ENCODE measurements at places on chromosomes 2 and 18. TPM values are rescaled to one million over a fixed set of nuclear protein-coding genes. Genes with fewer than 3 reads are reported as not detected.

C2orf74 gene
- total RNA-seq: 40.5 TPM

IAH1 gene
- total RNA-seq: 54.7 TPM

DNA sequence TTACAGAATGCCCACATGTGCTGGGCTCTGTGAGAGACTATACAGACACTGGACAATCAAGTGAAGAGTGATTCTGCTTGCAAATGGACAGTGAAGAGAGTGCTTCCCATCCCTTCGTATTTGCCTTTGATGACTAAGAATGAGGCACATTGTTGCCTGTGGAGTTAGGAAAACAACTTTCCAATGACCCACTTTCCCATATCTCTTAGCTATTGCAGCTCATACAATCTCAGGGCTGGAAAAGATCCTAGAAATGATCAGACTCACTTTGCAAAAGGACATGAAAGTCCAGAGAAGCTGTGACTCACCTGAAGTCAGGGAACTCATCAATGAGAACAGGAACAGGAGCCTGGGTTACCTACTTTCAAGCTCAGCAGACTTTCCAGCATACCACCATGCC, 440.5 kb upstream of the TCF4 start:
- no peaks in the 10 kb centered on the region for H3K4me1 ChIP-seq
- DNase-seq: no peak
- H3K27me3 ChIP-seq: no peaks in the 10 kb centered on the region
- H3K4me3 ChIP-seq: no peak overlapping the region
- H3K27ac ChIP-seq: no peak overlapping the region

- DNase-seq: no peak
- no peaks in the 10 kb centered on the region for H3K27me3 ChIP-seq
- no peak overlapping the region for H3K27ac ChIP-seq
- H3K4me3 ChIP-seq: no peak overlapping the region
- H3K4me1 ChIP-seq: no peaks in the 10 kb centered on the region
Observed at GRCh38 chr2:226638576-226638975, 161.0 kb downstream of the IRS1 start.

GRCh38 chr2:199810422-199811171, 40.4 kb downstream of the FTCDNL1 start:
- no peaks in the 10 kb centered on the region for H3K4me1 ChIP-seq
- no peak for DNase-seq
- H3K27me3 ChIP-seq: no peaks in the 10 kb centered on the region
- no peak overlapping the region for H3K4me3 ChIP-seq

GRCh38 chr2:126879348-126880298, 19.1 kb upstream of the TEX51 start:
- H3K36me3 ChIP-seq: no peaks in the 10 kb centered on the region
- DNase-seq: no peak
- no peaks in the 10 kb centered on the region for H3K27me3 ChIP-seq

DNA sequence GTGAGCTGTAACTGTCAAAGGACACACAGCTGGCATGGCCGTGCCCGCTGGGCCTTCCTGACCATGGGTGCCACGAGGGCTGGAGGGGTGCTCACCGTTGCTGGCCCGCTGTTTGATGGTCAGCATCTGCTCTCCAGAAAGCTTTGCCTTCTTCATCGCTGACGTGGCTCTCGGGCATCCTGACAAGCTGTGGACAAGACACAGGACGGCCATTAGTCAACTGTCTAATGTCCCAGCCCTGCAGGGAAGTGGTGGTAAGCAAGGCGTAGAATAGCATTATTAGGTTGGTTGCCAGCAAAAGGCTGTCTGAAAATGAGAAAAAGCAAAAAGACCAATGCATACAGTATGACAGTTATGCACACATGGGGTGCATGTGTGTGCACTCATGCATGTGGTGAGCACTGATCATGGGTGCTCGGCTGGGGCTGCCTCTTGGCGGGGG, 64.7 kb upstream of the PXDN start:
- H3K4me3 ChIP-seq: no peak overlapping the region
- no peak for DNase-seq
- H3K4me1 ChIP-seq: no peaks in the 10 kb centered on the region
- H3K27me3 ChIP-seq: no peaks in the 10 kb centered on the region
- H3K27ac ChIP-seq: no peak overlapping the region

DNA sequence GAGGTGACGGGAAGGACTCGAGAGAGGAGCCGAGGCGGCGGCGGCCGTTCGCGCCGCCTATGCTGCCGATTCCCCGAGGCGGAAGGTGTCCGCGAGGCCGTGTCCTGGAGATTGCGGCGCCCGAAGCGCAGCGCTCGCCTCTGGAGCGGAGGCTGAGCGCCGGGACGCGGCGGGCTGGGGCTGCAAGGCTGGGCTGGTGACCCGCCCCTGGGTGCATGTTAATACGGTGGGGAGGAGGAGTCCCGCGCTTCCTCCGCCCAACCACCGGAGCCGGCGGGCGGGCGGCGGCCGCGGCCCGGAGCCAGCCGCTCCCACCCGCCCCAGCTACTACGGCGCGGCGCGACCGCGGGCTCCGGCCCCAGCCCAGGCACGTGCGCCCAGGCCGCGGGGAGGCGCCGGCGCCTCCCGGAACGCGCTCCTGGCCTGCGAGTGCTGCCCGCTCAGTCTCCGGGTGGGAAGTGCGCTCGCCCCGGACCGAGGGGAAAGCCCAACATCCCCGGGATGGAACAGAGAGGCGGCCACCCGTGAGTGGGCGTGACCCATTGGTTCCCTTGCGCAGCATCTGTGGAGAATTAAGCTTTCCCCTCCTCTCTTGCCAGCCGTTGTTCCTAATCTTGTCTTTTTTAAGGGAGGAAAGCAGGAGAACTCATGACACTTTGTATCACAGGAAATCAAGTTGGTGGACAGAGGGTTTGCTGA, at the start of gene DLGAP1:
TSS of gene DLGAP1 (minus strand) at position 195 of the 699 bp plus-strand sequence.
- H3K4me1 ChIP-seq: no peaks in the 10 kb centered on the region
- H3K27ac ChIP-seq: peak within 1 kb of the TSS; percentile 38
- peak within 1 kb of the TSS; percentile 72 for H3K4me3 ChIP-seq
- H3K27me3 ChIP-seq: no peaks in the 10 kb centered on the region

GRCh38 chr2:144518748-144519596, 947 bp downstream of the ZEB2 start:
- no peaks in the 10 kb centered on the region for H3K27me3 ChIP-seq
- H3K27ac ChIP-seq: peak overlapping the region; percentile 98
- no peaks in the 10 kb centered on the region for H3K4me1 ChIP-seq
- no peak for DNase-seq
- H3K4me3 ChIP-seq: peak overlapping the region; percentile 79
